ENCODE measurements at places on chromosomes 3 and 15.

DNA sequence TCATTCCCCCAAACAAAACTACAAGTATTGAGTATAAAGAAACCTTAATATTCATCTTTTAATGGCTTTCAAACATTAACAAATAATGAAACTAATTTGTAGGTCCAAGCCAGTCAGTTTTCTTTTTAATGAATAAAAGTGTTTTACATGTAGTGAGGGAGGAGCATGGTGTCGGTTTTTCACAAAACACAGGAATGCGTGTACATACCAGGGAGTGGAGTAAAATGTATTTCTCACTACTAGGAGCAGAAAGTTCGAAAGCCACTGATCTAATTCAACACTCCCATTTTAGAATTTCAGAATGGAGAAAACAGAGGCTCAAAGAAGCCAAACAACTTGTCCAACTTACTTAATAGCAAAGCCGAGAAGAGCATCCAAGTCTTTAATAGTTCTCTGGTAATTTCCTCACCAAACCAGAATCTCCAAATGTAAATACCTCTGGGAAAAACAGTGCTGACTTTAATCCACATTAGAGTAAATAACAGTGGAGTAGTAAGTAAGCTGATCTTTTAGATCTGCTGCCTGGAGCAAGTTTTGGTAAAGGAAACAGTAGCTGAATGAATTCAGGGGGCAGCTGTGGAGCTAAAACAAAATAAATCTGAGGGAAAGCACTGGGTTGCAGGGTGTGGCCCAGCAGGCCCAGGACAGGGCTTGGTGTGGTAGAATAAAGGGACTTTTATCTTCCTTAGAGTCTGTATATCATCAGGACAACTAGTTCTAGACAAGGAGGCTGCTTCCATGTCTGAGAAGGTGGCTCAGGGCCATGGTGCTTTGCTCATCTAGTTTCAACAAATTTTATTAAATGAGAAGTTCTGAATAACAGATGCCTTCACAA, 7.9 kb downstream of the ANP32A start:
- no peak for DNase-seq

DNA sequence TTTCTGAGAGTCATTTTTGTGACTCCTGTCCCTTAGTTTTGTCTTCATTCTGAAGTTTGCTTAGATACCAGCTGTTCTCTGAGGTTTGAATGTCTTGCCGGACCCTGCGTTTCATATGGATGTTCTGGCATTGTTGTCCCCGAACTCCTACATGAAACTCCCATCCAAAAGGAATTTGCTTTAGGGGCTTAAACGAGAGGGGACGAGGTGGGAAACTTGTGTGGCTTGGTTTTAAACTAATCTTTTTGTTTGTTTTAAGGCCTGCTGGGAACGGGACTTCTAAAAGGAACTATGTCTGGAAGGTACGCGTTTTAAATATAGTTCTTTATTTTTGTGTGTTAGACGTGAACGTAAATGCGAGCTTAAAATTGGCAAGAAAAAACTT, 679 bp downstream of the RPL35A start:
- peak; percentile 47 for DNase-seq

GRCh38 chr3:117128872-117129271, 419.3 kb downstream of the TUSC7 start:
- no peak for DNase-seq

DNA sequence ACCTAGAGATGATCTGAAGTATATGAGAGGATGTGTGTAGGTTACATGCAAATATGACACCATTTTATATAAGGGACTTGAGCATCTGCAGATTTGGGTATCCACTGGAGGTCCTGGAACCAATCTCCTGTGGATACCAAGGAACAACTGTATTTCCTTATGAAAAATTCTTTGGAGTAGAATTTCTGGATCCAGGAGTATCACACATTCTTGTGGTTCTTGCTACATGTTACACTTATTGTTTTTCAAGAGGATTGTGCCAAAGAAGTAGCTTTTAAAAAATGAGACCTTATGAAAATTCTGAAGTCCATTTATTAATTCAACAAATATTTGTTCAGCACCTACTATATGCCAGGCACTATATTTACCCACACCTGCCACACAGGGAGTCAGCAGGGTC, 15.7 kb upstream of the TBC1D23 start:
- no peak for DNase-seq

- peak; percentile 92 for DNase-seq
Measured at GRCh38 chr3:137946356-137946973, 63.5 kb upstream of the CLDN18 start.

DNA sequence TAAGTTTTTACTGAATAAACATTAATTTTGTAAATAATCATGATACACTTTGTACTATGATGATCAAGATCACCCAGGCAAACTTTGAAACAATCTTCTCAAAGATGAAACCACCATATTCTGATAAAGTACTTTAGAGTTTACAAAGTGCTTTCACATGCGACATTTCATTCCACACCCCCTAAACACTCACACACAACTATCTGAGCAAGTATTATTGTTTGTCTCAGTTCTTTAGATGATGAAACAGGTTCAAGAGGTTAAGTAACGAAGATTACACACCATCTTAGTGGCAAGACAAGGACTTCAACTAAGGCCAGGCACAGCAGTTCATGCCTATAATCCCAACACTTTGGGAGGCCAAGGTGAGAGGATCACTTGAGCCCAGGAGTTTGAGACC, 37.6 kb downstream of the ZNF148 start:
- no peak for DNase-seq

DNA sequence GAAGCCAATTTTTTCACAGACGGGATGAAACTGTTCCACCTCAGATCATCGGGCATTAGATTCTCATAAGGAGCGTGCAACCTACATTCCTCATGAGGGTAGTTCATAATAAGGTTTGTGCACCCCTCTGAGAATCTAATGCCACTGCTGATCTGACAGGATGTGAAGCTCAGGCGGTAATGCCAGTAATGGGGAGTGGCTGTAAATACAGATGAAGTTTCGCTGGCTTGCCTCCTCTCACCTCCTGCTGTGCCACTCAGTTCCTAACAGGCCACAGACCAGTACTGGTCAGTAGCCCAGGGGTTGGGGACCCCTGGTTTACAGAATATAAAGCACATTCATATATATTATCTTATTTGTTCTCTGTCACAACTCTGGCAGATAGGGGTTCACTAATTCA, 2.1 kb upstream of the LIMD1 start:
- DNase-seq, result no peak

DNA sequence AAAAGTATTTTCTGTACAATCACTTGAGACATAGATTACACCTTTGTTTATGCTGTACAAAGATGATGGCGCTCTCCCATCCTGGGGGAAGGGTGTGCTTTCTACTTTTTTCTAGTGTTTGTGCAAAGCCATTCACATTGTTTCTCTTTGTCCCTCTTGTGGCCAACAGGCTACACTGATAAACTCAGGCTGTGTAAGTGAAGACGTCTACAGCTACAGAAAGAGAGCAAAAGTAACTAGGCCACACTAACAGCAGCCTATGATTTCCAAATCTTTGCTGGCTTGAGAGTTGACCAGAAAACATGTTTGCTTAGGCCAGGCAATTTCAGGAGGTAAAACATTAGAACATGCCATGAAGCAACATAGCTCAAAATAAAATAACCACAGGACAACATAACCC, 75.1 kb downstream of the FOXB1 start:
- peak; percentile 7 for DNase-seq

DNA sequence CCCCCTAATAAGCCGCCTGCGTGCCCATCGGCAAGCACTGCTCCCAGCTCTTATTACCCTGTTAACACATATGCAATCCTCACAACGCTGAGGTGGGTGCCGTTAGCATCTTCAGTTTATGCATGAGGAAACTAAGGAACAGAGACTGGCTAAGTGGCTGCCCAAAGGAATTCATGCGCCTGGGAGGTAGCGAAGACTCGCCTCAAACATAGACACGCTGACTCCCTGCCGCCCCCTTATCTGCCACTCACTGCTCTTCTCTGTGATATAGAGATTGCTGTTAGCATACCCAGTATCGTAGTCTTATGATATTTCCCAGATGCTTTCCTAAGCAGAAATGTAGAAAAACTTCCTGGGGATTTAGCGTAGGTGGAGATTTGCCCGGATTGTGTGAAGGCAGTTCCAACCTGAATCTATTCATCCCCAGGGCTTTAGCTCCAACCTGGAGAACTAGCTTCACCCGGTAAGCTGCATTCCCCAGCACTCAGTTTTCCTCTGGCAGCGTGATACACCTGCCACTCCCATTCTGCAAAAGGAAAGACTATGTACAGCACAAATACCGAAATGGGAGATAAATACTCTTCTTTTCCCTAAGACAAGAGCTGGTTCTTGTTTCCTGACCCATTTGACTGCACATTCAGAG, 23.7 kb upstream of the CD47 start:
- DNase-seq, result no peak

- no peak for DNase-seq
Measured at GRCh38 chr3:102398666-102399065, 36.1 kb upstream of the ZPLD1 start.

GRCh38 chr3:142188846-142189245, 36.5 kb downstream of the GK5 start:
- no peak for DNase-seq

- no peak for DNase-seq
Measured at GRCh38 chr3:128326051-128326823, 140.5 kb downstream of the DNAJB8 start.

GRCh38 chr15:61671736-61672135, 388.5 kb downstream of the VPS13C start:
- DNase-seq, result no peak

GRCh38 chr15:99139276-99139675, 34.4 kb downstream of the SYNM start:
- peak; percentile 27 for DNase-seq

GRCh38 chr3:112013058-112013783, 14.5 kb downstream of the TAGLN3 start:
- DNase-seq, result peak; percentile 46

DNA sequence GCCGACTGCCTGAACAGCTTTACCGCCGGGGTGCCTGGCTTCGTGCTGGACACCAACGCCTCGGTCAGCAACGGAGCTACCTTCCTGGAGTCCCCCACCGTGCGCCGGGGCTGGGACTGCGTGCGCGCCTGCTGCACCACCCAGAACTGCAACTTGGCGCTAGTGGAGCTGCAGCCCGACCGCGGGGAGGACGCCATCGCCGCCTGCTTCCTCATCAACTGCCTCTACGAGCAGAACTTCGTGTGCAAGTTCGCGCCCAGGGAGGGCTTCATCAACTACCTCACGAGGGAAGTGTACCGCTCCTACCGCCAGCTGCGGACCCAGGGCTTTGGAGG, 815 bp downstream of the SPINT1 start:
- DNase-seq, result peak; percentile 57

DNA sequence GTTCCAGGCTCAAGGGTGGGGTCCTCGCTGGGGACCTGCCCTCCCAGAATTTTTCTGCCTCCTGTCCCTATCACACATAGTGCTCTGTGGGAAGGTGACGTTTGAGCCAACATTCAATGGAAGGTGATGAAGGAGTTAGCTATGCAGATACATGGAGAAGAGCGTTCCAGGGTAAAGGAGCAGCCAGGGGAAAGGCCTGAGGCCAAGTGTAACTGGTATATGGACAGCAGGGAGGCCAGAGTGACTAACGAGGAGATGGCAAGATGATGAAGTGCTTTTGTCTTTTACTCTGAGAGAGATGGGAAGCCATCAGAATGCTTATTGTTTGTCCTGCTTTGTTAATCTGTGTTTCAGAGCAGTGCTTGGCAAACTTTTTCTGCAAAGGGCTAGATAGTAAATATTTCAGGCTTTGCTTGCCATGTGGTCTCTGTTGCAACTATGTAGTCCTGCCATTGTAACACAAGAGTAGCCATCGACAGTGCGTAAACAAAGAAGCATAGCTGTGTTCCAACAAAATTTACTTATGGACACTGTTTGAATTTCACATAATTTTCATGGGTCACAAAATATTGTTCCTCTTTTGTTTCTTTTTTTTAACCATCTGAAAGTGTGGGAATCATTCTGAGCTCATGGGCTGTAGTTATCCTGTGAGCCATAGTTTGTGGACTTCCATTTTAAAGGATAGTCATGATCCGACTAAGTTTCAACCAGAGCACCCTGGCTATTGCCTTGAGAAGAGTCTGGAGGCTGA, 25.8 kb upstream of the PIAS1 start:
- no peak for DNase-seq

GRCh38 chr3:141881702-141882101, 5.3 kb downstream of the ATP1B3 start:
- DNase-seq, result peak; percentile 53

- no peak for DNase-seq
Measured at GRCh38 chr3:52834871-52835501, at the start of gene MUSTN1. MUSTN1 (minus strand) TSS chr3:52835019; CDS start chr3:52834948, 71 bp downstream.

GRCh38 chr15:100247228-100248225, 94.2 kb downstream of the ADAMTS17 start:
- no peak for DNase-seq

DNA sequence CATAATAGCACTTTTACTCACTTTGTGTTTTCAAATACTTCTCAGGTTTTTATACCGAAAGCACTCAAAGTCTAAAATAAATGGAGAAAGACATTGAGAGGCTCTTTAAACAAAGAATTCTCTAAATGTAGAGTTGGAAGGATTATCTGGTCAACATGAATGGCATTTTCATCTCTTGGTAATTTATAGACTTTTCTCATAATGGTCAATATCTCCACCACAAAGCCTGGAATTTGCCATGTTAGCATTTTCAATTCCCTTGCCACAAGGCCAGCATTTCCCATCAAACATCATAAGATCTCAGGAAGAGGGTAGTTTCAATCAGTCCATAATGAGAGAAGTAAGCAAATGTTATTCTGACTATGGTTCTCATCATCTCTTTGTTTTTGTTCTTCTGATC, 293.0 kb downstream of the CADM2 start:
- DNase-seq, result no peak

GRCh38 chr15:67771189-67771800, 54.0 kb upstream of the SKOR1 start:
- DNase-seq, result no peak

DNA sequence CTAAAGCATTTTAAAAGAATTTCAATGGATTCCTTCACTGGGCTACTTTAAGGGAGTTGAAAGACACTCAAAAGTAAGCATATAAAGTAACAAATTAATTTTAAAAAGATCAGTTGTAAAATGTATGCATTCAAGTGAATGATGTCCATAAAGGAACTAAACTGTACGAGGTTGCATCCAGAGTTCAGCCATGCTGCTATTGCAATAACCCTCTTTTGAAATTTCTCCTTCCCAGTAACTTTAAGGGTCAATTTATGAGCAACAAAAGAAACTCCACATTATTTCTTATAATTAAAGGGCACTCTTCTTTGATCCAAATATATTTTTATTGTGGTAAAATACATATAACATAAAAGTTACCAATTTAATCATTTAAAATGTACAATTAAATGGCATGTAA, 22.9 kb downstream of the BTLA start:
- no peak for DNase-seq

- no peak for DNase-seq
Measured at GRCh38 chr15:96947296-96948229, 617.1 kb downstream of the NR2F2 start.

Measured in NCI-H146 (cell line).